Left renal cortex interstitium (tissue), 4 donors: ENCODE measurements at places on chromosomes 5 and 9.

- DNase-seq: no peak
These were observed 81.3 kb downstream of the RAPGEF1 start for GRCh38 chr9:131658377-131659129.

- DNase-seq: no peak
These were observed 10.4 kb upstream of the PPP2CA start for GRCh38 chr5:134236318-134236717.

DNA sequence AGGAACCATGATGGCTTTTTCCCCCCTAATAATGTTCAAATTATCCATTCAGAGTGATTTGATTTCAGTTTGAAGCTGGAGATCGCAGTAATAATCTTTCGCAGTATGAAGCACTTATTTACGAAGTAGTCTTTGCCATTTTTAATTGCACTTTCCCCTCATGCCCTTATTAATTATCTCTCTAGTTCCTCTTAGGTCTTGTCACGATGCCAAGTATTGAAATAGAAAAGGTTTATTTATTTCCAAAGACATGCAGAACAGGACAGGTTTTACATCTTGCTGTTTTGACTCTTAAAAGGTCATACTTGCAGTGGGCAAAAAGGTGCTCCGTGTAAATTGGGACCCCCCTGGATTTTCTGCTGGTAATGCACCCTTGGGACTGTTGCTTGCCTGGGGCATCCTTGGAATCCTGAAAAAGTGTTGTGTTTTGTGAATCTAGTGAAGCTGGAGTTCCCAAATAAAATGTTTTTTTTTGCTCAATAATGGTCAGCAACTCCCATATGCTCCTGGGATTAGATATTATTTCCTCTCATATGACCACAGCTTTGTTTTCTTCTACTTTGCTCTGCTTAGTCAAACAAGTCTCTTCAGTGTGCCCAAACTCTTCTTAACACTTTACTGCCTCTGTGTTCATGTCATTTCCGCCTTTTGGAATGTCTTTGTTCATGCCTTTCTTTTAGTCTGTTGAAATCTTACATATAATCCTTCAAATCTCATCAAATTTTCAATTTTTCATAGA is 278.3 kb downstream of the TMEM38B start:
- no peak for DNase-seq

- no peak for DNase-seq
These were observed 39.4 kb downstream of the LURAP1L start for GRCh38 chr9:12813960-12814876.

DNA sequence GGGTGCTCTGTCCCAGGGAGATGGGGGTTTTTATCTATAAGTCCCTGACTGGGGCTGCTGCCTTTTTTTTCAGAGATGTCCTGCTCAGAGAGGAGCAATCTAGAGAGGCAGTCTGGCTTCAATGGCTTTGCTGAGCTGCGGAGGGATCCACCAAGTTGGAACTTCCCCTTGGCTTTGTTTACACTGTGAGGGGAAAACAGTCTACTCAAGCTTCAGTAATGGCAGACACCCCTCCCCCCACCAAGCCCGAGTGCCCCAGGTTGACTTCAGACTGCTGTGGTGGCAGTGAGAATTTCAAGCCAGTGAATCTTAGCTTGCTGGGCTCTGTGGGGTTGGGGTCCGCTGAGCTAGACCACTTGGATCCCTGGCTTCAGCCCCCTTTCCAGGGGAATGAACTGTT is 375.8 kb downstream of the RAB3C start:
- no peak for DNase-seq

DNA sequence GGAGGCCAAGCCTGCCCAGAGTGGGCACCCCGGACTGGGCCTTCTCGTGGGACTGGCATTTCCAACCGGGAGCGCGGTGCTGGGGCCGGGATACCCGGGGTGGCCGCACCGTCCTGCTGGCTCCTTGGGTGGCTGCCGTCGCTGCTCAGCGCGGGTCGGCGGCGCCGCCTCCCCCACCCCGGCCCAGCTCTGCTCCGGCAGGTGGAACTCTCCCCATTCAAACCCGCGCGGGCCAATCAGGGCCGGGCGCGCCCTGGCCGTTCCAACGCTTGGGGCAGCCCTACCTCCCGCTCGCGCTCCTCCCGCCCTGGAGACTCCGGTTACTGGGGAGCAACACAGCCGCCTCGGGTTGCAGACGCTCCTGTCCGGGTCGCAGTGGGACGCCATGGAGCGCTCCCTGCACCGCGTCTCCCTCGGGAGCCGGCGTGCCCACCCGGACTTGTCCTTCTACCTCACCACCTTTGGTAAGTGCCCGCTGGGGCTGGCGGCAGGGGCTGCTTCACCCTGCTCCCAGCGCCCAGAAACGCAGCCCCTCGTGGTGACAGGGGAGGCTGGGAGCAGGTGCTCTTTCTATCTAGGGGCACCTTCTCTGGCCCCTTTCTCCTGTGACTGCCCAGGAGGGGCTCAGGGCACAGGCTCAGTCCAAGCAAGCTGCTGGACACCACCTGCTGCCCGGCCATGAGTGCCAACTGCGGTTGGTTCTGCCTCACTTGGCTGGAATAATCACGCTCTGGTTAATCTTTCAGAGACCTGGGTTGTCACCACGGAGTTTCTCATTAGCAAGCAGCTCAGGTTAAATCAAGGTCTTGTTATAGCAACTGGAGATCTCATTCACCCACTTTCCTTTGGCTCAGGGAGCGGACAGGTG is at the start of gene RGS3:
RGS3 (plus strand) TSS at position 310 of the 868 bp plus-strand sequence; CDS start at position 386, 76 bp downstream.
- DNase-seq: peak; percentile 36

- peak; percentile 20 for DNase-seq
These were observed 234.4 kb downstream of the ARHGAP26 start for GRCh38 chr5:143004361-143005145.

- DNase-seq: no peak
These were observed 4.4 kb upstream of the SNX2 start for GRCh38 chr5:122770477-122770876.

- DNase-seq: no peak
These were observed 7.7 kb upstream of the TMEM267 start for GRCh38 chr5:43491326-43491725.

GRCh38 chr9:2255128-2255527 is 240.0 kb downstream of the SMARCA2 start:
- DNase-seq: no peak

DNA sequence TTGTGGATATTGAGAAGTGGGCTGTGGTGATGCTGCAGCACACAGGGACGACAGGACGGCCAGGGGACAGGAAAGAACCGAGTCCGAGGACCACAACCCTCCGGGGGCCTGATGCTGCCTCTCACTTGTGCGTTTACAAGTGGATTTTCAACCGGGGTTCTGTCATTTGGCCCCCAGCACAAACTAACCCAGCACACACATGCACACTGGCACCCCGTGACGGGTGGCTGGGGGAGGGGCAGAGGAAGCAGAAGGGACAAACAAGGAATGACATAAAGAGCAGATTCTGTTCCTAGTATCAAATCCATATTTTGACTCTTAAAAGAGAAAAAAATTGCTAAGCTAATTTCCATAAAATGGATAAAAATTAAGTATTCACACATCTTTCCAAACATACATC is 18.3 kb upstream of the ZFYVE16 start:
- no peak for DNase-seq

GRCh38 chr5:96297867-96298266 is 135.2 kb downstream of the PCSK1 start:
- DNase-seq: no peak

DNA sequence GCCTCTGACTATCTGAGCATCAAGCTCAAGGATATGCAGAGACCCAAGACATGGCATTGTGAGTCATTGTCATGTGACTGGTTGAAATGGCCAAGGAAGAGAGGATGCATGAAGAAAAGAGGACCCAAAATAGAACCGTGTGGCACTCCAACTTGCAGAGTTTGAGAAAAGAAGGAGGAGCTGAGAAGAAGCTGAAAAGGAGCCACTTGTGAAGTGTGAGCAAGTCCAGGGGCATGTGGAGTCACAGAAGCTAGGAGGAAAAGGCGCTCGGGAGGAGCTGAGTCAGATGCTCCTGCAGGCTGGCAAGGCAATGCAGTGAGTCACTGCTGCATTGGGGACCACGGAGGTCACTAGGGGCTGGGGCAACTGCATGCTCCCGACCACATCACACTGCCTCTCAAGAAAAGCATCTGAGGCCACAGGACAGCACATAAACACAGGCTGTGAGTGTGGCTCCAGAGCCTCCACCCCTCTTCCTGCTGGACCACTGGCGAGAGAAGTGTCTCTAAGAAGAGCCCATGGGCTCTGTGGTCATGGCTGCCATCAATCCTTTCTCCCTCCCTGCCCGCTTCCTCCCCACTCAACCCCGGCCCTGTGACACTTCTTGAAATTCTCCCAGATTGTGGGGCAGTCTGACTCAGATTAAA is 197.6 kb downstream of the DRD1 start:
- DNase-seq: no peak

GRCh38 chr9:136348691-136349090 is 14.9 kb downstream of the DNLZ start:
- no peak for DNase-seq

DNA sequence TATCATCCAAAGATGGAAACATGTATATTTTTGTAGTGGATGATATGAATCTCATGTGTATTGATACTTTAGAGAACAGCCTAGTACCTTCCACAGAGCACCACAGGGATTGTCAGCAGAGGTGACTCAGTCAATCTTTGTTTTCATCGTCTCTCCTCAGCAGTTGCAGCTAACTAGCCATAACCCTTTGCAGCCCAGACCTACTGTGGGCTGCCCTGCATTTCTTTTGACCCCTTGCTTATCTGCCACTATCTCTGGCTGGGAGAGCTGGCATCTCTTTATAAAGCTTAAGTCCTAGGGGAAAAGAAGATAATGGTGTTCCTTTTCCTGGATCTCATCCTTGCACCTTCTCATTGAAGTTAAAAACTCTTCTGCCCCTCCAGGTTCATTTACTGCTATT is 28.7 kb downstream of the HMGCR start:
- DNase-seq: no peak

- no peak for DNase-seq
These were observed 339.5 kb upstream of the RFX3 start for GRCh38 chr9:3865141-3865772.

- DNase-seq: no peak
These were observed 34.3 kb downstream of the PCA3 start for GRCh38 chr9:76798527-76798926.
